ENCODE measurements at places on chromosomes 7 and 10.

DNA sequence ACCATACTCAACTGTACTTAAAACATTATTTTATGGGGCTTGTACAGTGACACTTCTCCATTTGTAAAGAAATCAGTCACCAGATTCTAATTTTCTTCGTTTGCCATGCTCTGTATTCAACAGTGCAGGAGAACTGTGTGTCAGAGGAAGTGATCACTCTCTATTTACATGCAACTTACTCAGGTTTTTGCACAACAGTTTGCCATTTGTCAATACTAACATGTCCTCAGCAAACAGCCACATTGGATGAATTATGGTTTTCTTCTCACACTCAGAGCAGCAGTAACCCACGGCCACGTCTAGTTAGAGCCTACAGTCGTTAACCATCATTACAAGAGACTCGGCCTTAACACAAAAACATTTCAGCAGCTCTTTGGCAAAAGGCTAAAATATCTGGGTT, 69.2 kb upstream of the SP4 start:
- DNase-seq = no peak

DNA sequence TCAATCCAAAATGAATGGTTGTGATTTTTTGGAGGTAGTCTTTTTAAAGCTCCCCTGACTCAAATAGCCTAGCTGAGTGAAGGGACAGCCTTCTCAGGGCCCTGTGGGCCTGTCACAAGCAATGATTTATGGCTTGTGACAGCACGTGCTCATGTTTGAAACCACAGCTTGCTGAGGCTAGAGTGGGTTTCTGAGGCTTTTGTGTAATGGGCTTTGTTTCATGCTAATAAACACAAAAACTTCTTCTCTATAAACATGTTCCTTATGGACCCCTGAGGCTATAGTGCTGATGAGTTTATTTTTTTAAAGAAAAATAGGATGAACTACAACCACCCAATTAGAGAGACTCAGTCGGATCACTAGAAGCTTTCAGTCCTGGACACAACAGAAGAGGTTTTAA, 36.1 kb upstream of the BET1 start:
- no peak for DNase-seq

DNA sequence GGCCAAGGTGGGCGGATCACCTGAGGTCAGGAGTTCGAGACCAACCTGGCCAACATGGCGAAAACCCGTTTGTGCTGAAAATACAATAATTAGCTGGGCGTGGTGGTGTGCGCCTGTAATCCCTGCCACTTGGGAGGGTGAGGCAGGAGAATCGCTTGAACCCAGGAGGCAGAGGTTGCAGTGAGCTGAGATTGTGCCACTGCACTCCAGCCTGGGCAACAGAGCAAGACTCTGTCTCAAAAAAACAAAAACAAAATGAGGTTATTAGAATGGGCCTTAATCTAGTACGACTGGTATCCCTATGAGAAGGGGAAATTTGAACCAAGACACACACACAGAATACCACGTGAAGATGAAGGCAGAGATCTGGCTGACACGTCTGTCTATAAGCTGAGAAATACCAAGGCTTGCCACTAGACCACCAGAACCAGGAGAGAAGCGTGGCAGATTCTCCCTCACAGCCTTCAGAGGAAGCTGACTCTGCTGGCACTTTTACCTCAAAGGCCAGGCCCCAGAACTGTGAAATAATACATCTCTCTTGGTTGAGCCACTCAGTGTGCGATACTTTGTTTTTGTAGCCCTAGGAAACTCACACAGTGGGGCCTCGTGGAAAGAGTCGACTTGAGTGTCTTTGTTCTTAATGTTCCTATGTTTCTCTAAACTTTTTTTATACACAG, 59.6 kb downstream of the TMEM209 start:
- no peak for DNase-seq

DNA sequence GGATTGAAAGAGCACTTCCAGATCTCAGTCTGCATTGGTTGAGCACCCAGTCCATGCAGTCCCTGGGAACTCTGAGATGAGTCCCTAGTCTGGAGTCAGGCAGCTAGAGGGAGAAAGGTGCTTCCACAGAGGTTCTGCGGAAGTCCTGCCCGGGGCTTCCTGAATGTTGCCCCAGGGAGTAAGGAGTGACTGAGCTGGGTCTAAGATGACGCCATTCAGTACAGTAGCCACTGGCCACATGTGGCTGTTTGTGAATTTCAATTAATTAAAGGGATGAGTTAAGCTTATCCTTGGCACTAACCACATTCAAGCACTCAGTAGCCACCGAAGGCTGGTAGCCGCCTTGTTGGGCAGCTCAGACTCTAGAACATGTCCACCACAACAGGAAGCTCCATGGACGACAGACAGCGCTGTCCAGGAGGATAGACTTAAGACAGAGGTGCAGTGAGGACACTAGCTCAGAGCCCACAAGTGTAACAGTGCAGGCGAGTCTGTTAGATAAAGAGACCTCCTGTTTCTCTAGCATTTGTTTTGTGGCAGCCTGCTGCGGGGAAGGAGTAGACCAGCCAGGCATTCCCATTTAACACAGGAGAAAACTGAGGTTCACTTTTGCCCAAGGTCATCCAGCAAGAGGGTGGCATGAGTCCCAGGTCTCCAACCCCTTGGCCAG, 101.6 kb upstream of the PPIF start:
- DNase-seq = no peak

- DNase-seq = no peak
Observed at GRCh38 chr10:35511647-35512046, 93.5 kb upstream of the GJD4 start.

DNA sequence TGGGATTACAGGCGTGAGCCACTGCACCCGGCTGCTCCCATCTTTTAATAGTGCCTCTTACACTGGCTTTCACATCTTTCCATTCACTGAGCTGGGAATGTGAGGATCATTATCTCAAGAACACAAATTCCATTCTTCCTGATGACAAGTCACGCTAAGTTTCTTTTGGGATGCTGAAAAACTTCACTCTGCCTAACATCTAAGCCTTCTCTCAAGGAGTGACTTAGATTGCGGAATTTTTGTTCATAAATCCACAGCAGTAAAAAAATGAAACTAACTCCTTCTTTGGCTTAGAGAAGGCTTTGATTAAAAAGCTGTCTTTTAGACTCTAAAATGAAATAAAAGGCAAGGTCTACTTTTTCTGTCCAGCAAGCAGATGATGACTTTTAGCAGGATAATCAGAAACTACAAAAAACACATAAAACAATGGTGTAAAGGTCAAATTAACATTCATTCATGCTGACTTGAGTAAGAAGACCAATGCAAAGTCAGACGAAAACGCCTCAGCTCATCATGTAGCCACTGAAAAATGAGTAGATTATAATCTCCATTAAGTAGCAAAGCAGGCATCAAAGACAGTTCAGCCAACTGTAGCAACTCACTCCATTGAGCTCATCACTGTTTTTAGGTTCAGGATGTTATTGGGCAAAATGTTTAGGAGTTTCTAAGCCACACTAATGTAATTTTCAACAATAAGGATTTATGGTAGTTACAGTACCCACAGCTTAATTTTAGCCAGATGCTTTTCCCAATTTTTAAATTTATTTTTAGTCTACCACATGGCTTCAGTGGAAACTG, 178.8 kb downstream of the ELMO1 start:
- DNase-seq = no peak
